ENCODE measurements at places on chromosomes 1 and 21.
A peak's percentile ranks its signal among the peaks of the same experiment; 100 is the strongest.

- no peak for DNase-seq
Measured at GRCh38 chr1:201724766-201725118, 104.2 kb upstream of the IPO9 start.

DNA sequence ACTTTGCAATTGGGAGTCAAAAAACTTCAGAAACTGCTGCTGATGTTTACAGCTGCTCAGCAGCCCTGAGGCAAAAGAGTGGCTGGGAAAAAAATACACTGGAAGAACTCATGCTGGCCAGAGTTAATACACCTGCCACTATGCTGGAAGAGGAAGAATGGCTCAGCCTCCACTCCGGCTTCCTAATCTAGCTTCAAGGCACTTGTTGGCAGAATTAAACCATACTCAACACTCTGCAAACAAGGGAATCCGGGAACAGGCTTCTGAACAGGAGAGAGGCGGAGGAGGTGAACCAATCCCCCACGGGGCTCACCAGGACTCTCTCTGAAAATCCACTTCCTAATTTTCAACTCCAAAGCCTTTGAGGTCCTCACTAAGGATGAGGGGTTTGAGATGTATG is 120.1 kb downstream of the CCDC185 start:
- DNase-seq, result no peak

- DNase-seq, result peak; percentile 26
Measured at GRCh38 chr1:37602750-37603694, 7.3 kb upstream of the GNL2 start.

DNA sequence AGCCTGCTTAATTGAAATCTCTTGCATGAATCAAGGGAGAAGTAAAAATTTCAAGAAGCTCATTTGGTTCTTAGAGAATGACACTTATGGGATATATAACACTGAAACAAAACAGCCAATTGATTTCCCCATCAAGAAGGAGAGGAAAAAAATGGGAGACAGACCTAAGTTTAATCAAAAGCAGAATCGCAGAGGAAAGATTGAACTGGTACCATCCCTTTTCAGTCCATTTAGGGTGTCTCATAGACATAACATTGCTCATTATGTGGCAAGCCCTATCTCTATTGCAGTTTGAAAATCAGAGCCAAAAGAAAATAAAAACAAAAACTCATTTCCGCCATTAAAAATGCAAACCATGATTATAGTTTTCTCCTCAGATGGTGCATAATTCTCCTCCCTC is 119.6 kb downstream of the AK5 start:
- no peak for DNase-seq

DNA sequence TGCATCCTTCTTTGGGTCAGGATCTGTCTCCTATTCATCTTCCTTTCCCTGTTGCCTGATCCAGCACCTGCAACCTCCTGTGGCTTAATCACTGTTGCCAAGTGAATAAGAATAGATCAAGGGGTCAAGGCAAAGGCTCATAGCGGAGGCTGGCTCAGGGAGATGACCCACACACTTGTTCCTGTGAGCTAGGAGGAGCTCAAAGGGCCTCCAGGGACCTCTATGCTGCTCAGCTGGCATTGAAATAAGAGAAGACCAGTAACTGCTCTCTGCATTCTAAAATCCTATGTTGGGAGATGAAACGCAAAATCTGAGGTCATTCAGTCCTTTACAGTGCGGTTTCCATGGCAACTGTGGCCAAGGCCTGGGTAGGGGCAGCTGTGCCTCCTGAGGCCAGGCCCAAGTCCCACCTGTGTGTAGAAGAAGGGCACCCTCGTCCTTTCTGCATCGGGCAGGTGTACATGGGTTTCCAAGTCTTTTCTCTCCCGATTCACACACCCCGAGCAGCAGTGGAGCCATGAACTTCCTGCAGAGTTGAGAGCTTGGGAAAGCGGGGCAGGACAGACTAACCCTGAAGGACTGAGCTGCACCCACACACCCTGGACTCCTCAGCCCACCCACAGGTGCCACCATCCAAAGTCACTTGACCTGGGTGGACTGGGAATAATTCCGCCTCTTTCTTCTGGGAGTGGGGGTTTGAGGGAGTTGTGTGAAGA is 27.8 kb upstream of the STUM start:
- no peak for DNase-seq
